A172 (cell line): ENCODE measurements at places on chromosomes 13 and 19. TPM values are rescaled to one million over a fixed set of nuclear protein-coding genes. Genes with fewer than 3 reads are reported as not detected.

Gene ICAM5
- total RNA-seq: 0.19 and 0.53 TPM in 2 replicates

Gene SIGLEC12
- not detected in 2 replicates for total RNA-seq

Gene MIA
- not detected in 2 replicates for total RNA-seq

DNA sequence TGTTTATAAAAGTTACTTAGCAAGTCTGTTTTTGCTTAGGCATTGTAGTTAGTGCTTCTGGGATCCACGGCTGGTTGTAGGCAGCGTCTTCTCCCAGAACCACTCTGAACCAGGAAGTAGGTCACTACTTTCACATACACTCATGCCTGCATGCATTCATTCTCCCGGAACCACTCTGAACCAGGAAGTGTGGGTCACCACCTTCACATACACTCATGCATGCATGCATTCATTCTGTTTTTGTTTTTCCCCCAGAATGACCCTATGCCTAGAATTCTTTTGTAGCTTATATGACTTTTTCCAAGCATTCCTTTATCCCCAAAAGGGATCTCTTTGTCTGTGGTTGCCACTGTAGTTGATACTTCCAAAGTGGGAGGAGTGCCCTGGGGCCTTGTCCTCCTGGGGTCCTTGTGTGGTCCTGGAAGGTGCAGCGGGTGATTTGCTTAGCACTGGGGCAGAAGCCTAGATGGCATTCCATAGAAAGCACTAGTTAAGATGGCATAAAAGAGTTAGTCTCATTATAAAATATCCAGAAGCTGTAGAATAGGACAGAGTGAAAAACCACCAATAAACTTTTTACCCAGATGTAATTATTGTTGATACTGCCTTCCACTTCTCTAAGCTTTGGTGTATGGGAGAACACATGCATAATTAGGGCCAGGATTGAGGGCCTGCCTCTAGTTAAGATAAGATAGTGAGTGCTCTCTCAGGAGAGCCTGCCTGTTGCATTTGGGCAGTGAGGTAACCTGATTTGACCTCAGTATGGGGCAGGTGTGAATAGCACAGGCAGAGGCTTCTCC lies 68.6 kb upstream of the TEX29 start:
- DNase-seq: no peak
